Activated T-cell treated with anti-CD3 and anti-CD28 coated beads, Interleukin-2, amount 50 U/mL, for 48 hours (primary cell): ENCODE measurements at places on chromosomes 16 and 17.

DNA sequence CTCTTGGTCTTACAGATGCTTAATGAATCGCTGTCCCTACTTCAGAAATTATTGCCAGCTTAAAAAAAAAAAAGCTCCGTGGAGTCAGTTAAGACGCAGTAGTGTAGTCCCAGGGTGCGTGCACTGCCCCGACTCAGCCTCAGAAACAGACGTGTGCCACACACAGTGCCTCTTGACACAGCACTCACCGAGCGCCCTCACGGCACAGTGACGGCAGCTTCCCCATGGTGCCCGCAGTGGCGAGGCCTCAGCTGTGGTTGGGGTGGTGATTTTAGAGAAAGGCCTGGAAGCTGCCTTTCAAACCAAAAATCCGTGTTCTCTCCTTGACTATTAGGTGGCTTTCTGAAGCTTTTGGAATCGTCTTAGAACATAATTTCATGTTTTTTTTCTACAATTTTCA, 13.9 kb downstream of the TCF25 start:
- no peak for DNase-seq

GRCh38 chr17:65446043-65446442, 115.4 kb downstream of the AXIN2 start:
- DNase-seq = no peak

DNA sequence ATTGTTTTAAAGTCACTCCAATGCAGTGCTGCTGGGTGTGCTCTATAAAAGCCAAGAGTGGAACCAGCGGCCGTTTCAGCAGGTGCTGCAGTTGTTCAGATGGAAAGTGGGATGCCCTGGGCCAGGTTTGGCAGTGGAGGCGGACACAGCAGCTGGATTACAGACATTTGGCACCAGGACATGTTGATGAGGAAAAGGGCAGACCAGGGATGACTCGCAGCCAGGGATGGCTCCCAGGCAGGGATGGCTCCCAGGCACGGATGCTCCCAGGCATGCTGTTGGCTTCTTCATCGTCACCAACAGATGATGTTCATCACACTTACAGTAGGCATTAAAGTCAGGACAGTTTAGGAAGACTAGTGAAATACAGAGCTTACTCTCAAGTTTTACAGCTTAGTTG, 10.0 kb downstream of the GAN start:
- DNase-seq = no peak

- no peak for DNase-seq
These were observed 20.8 kb downstream of the C16orf74 start for GRCh38 chr16:85730186-85730465.

DNA sequence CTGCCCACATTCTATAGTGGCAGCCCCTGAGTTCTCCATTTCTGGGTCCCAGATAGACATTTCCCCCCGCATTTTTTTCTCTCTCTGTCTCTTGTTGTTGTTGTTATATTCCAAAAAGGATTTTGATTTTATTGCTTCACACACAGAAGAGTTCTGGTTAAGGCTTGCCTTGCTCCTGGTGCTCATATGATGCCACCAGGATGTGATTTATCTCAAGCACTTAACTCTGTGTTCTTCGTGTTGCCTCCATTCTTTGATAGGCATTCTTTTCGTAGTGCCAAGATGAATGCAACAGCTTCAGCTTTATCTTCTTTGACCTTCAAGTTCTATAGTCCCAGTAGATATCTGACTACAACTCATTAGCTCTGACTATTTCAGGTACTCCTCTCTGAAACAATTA, 9.1 kb downstream of the ITGA3 start:
- no peak for DNase-seq

- DNase-seq = no peak
These were observed 123.4 kb upstream of the NOL11 start for GRCh38 chr17:67594115-67594880.

- peak; percentile 61 for DNase-seq
These were observed 516 bp downstream of the CPNE2 start for GRCh38 chr16:57092786-57093411.

DNA sequence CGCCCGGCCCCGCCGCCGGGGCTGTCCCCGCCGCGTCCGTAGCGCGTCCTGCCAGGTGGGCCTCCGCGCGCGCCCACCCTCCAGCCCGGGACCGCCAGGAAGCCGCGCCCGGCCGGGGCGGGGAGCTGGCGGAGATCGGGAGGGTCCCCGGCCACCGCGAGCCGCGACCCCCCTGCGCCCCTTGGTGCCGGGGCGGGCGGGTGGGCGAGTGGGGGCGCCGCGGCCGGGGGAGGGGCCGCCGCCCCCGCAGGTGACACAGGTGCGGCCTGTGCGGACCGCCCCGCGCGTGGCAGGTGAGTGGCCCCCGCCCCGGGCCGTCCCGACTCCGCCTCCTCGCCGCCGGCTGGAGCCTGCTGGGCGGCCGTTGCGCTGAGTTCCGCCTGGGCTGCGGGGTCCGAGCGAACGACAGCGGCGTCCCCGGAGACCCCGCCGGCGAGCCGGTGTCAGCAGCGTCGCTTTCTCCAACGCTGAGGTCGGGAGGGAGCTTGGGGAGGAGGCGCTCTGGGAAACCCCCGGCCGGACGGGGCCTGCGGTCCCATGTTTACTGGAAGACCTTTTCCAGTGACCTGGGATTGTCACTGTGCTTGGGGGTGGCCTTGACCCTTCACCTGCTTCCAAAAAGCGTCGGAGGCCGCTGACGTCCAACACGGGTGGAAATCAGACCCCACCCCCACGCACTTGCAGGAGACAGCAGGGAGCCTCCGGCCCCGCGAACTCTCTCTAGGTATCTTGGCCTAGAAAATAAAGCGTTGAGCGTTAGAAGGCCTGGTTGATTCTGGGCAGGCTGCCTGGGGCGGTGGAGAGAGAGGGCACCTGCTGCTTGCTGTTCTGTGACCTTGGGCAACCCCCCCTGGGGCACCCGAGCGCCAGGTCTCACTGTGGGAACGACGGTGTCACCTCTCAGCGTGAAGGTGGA, 542 bp downstream of the KLHL36 start:
- DNase-seq = peak; percentile 47

DNA sequence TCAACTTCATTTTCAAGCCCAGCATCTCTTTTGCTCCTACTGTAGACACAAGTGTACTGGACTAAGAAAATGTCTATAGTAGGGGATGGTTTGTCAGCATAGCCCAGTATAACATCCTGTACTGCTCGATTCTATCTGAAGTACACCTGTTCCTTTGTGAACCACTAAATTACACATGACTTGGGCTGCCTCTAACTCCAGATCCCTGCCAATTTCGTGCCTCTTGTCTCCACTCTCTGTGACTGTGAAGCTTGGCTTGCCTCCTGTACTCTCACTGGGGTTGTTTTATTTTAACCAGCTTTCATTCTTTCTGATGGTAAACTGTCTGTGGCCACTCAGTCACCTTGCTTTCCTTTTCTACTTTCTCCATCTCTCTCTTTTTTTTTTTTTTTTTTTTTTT, 24.5 kb downstream of the GFOD2 start:
- no peak for DNase-seq

- DNase-seq = no peak
These were observed 321.1 kb downstream of the HS3ST3B1 start for GRCh38 chr17:14621826-14622614.

DNA sequence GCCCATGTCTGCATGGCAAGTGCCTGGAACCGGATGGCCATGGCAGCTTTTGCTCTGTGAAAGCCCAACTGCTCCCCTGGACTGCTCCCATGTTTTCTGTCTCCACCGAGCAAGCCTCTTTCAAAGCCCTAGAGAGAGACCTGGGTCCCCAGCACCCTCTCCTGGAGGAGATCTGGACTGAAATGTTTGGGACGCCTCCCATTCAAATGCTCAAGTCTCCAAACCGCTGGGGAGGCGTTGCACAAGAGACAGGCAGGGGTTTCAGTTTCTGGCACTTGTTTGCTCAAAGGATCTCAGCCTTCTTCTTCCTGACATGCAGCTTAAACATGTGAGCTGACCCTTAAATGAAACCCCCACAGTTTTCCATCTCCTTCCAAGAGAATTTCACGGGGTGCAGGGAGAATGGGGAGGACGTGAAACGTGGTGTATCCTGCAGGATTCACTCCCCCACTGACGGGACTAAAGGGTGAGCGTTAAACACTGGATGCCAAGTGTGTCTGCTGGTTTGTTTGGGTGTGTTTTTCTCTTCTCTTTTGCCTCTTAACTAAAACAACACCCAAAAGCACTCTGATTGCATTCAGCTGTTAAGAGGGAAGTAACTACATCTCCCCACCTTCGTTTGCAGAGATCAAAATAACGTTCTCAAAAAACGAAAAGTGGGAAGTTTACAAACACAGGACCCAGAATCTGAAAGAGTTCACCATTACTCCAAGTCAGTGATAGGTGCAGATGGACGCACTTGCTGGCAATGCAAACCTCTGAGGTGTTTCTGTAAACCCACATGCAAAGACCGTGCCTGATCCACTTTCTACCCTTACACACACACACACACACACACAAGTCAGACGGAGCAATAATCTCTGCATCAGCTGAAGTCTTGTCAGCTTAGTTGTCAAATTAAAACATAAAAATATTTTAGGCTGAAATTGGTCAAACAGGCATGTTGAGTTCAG, 256.9 kb downstream of the C16orf95 start:
- no peak for DNase-seq

DNA sequence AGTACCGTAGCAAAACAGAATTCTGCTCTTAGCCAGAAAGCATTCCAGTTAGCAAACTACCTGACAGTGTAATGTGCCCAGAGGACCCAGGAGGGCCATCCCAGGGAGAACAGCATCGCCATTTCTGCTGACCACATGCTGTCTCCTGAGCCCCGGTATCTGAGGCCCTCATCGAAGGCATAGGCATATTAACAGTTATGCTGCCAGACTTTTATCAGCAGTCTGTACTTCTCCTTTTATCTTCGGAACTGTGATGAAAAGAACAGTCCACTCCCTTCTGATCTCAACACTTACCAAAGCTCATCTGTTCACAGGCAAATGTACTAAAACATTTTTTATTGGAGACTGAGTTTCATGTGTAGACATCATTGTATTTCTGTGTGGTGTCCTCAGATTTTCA, 236.4 kb downstream of the PRKCA start:
- no peak for DNase-seq

DNA sequence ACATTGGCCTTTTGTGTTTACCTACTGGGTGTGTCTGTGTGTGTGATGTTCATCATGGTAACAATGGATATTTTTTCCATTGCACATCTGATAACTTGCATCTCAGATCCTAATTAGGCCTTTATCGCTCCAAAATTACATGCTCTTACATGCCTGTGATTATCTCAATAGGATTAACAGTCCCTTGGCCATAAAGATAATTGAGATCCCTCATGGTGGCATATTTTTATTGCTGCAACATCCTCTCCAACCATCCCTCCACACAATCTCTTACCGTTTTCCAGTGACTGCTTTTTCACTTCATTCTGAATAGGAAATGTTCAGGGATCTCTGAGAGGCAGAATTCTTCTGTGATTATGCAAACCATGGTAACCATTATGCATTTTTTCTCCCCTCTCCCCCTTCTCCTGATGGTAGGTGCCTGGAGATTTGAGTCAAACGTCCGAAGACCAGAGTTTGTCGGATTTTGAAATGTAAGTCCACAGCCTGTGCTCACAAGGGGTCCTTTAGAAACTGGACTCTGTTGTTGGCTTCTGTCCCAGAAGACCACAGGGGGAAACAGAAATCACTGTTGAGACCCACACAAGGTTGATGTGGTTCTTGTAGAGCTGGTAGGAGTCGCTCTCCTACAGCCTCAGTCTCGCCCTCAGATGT, 405.5 kb downstream of the CPPED1 start:
- no peak for DNase-seq

DNA sequence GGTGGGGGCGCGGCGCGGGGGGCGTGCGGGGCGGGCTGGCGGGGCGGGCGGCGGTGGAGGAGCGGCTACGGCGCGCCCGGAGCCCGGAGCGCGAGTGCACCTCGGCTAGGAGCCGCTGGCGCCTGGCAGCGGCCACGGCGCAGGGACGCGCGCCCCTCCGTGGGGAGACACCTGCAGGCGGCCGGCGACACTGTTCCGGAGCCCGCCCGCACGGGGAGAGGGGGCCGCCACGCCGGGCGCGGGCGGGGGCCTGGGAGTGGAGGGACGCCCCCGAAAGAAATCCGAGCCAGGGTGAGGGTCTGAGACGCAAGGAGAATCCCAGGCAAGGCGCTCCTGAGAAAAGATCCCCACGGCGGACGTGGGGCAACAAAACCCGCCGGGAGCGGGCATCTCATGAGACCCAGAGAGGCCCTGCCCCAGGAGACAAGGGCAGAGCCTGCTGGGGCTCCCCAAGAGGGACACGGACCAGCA, at the start of gene GSG1L:
TSS of gene GSG1L (minus strand) at position 124 of the 471 bp plus-strand sequence. CDS start 290 bp downstream, outside the sequence.
- no peak for DNase-seq

- peak; percentile 17 for DNase-seq
These were observed 28.0 kb downstream of the IL21R start for GRCh38 chr16:27429981-27430441.

GRCh38 chr16:56013962-56014552, 138.9 kb upstream of the CES5A start:
- peak; percentile 58 for DNase-seq

- DNase-seq = no peak
These were observed 14.6 kb downstream of the SLC46A1 start for GRCh38 chr17:28391401-28391800.

- no peak for DNase-seq
These were observed 17.2 kb upstream of the TMEM98 start for GRCh38 chr17:32910769-32911168.

- no peak for DNase-seq
These were observed 58.1 kb upstream of the CRYM start for GRCh38 chr16:21336231-21336630.

- DNase-seq = no peak
These were observed 5.1 kb downstream of the GGA2 start for GRCh38 chr16:23505180-23505665.

DNA sequence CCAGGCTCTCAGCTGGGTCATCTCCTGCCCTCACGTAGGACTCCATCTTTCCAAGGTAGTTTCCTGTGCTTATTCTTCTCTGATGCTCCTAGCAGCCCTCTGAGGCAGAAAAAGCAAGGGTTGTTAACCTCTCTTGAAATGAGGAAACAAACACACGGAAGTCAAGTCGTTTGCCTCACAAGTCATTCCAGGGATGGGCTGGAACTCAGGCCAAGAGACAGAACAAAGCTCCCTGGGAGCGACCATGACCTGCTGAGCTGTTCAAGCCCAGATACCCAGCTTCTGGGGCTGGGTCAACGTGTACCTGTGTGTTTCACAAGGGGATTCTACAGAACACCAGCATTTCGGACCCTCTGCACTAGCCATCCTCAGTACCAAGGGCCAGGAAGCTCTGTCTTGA, 28.1 kb downstream of the SRL start:
- DNase-seq = no peak

- no peak for DNase-seq
These were observed 142.1 kb downstream of the SLC39A11 start for GRCh38 chr17:72950242-72950931.

- peak; percentile 24 for DNase-seq
These were observed 35.0 kb downstream of the GPT2 start for GRCh38 chr16:46918905-46919792.

- DNase-seq = no peak
These were observed 844 bp downstream of the TAOK2 start for GRCh38 chr16:29974291-29975133.

DNA sequence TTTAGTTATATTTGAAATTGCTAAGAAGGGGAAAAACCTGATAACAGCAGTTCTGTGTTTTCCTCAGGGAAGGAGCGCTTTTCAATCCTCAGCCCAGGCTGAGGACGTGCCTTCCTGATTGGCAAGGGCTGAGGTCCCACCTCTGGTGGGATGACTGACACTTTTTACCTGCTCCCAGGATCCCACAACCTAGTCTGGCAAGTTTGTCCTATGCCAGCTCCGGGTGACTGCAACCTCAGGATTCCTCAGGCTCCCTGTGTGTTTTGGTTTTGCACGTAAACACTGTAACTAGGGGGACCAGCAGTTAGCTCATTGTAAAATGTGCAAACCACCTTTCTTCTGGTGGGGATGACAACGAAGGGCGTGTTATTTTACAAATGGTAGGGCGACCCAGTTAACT, 7.5 kb downstream of the MARCHF10 start:
- DNase-seq = no peak

- no peak for DNase-seq
These were observed 2.6 kb downstream of the NUP88 start for GRCh38 chr17:5416901-5417300.
